ENCODE measurements at places on chromosomes 1 and 21. TPM values are rescaled to one million over a fixed set of nuclear protein-coding genes. Genes with fewer than 3 reads are reported as not detected.

GRCh38 chr1:70211541-70211940 lies 6.2 kb upstream of the LRRC40 start:
- DNase-seq = no peak
- H3K27me3 ChIP-seq = no peaks in the 10 kb centered on the region

DNA sequence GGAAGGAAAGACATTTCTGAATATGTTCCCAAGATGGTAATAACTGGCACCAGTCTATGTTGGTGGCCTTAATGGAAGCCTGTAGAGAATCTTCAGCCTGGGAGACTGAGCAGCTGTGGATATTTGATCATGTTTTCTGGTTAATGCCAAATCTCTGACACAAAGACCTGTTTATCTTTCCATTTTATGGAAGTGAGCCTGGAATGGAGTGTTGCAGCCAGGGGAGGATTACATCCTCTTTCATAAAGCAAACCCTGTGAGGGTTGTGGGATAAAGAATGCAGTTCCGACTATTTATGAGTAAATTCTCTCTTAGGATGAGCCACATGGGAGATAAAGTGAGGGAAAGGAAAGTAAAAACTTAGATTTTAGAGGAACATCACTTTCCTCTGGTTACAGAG lies 144.1 kb downstream of the PCP4 start:
- H3K27me3 ChIP-seq = no peaks in the 10 kb centered on the region
- no peaks in the 10 kb centered on the region for H3K36me3 ChIP-seq
- no peaks in the 10 kb centered on the region for H3K4me1 ChIP-seq
- H3K27ac ChIP-seq = no peak overlapping the region

DNA sequence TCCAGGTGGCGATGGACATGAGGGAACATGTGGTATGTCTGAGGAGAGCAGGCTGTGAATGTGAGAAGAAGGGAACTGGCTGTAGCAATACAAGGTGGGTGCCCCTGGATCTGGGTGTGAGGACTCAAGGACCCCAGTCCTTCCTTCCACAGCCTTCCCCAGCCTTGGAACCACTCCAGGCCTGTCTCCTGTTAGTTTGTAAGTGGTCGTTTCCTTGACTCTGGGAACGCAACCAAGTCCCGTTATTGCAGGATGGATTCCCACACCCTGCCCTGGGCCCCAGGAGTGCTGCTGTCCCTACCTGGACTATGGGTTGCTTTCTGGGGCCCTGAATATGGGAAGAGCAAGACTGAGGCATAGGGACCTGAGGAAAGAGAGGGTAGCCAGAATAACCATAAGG lies 47.2 kb upstream of the VANGL1 start:
- H3K4me3 ChIP-seq = no peak overlapping the region
- no peaks in the 10 kb centered on the region for H3K36me3 ChIP-seq
- H3K27ac ChIP-seq = no peak overlapping the region
- no peaks in the 10 kb centered on the region for H3K27me3 ChIP-seq

Gene SPRR2F
- not detected for total RNA-seq

- DNase-seq = no peak
- H3K27me3 ChIP-seq = no peaks in the 10 kb centered on the region
Measured at GRCh38 chr1:180791806-180792205, 120.9 kb upstream of the KIAA1614 start.

DNA sequence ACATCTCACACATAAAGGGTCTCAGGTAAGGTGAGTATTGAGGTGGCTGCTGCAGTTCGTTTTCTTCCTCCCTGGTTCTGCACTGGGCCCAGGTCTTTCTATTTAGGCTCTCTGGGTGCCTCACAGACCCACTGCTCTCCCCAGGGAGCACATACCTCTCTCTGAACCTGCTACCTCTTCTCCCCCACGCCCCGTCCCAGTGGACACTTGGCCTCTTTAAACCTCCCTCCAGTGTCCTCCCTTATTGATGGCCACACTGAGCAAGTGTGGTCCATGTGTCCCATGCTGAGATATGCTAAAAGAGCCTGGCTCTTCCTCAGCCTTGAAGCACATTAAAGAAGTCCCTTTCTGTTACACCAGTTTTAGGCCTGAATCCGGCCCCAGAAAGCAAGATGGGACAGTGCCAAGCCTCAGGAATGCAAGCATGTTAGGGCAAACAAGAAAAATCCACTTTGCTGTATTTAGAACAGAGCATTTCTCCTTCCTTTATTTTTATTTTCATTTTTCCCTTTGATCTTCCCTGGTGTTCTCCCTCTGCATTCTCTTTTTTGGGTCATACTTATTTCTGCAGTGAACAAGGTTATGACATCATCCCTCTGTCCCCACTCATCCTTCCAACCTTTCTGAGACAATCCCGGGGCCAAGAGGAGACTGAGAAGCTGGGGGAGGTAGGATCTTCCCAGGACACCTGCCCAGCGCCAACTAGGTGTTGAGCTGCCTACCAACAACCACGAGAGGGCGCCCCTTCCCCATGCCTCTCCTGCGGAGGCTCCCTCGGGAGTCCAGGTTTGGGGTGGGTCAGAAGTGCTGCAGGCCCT lies 5.0 kb upstream of the CHI3L2 start:
- DNase-seq = peak; percentile 88
- H3K4me1 ChIP-seq = peaks cover 7% of the 10 kb centered on the region
- H3K4me3 ChIP-seq = no peak overlapping the region
- H3K27ac ChIP-seq = no peak overlapping the region

Gene KDM1A
- total RNA-seq = 20.6 TPM

DNA sequence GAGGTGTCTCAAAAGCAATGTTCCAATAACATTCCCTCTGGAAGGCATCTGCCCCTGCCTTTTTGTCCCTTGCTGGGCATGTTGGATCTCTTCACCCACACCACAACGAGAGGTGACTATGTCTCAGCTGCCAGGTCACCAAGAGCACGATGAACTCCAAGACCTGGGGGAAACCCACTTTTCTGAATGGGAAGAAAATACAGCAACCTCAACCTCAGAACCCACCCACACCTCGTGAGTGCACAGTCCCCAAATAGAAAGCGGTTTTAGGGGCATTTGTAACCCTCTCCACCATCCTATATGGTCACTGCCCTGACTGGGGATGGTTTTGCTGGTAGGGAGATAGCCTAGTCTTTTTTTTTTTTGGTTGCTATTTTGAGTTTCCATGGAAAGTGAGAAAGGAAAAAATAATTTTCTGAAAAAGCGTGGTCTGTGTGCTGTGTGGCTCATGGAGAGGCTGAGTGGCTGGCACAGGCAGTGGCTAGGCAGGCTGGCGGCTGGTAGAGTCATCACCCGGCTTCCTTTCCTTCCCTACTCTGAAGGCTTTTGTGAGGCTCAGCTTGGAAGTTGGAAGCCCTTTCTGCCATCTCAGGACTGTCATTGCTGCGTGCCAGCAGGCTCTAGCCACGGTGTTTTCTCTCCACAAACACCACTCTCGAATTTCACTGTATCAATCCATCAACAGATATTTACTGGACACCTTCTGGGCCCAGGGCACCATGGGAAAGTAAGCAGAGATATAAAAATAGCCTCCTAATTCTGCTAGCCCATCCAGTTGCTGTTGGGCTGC lies 15.8 kb downstream of the TSPAN2 start:
- H3K27ac ChIP-seq = peak overlapping the region; percentile 8
- H3K36me3 ChIP-seq = no peaks in the 10 kb centered on the region

GRCh38 chr1:6906783-6907182 lies 121.5 kb downstream of the CAMTA1 start:
- no peaks in the 10 kb centered on the region for H3K36me3 ChIP-seq
- no peak overlapping the region for H3K27ac ChIP-seq
- no peak for DNase-seq
- peaks cover 6% of the 10 kb centered on the region for H3K4me1 ChIP-seq
- H3K27me3 ChIP-seq = no peaks in the 10 kb centered on the region

Gene TRIM17
- 0.38 TPM for total RNA-seq

DNA sequence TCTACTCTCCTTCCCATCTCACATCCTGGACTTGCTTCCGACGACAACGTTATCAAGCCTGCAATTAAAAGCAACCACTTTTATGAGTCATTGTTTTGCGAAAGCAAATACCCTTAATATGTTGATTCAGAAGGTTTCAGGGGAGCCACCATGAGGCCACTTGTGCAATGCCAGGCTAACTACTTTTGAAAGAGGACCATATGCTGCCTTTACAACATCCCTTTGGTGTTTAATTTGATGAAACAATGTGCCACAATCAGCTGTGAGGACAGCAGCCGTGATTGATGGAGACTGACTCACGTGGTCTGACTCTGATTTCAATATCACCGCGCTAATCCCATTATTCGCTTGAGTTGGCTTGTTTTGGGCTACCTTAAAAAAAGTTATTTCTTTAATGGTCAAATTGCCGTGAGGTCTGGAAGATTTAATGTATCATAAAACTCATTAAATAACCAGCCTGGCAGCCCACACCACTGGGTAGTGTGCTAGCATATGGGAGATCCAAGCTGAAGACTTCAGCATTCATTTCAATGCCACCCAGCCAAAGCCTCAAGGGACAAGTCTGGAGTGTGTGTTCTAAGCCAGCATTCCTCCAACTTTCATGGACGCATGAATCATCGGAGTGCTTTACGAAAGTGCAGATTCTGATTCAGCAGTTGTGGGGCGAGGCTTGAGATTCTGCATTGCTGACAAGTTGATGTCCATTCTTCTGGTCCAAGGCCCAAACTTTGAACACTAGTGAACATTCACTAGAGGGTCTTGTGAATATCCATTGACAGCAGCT lies 73.3 kb upstream of the PAXBP1 start:
- no peaks in the 10 kb centered on the region for H3K36me3 ChIP-seq
- no peaks in the 10 kb centered on the region for H3K27me3 ChIP-seq
- H3K4me1 ChIP-seq = no peaks in the 10 kb centered on the region
- no peak overlapping the region for H3K27ac ChIP-seq

Gene CYP4A22
- total RNA-seq = not detected

GRCh38 chr1:179516976-179517705 lies 58.6 kb downstream of the NPHS2 start:
- no peaks in the 10 kb centered on the region for H3K27me3 ChIP-seq
- no peak overlapping the region for H3K27ac ChIP-seq
- H3K36me3 ChIP-seq = no peaks in the 10 kb centered on the region
- DNase-seq = no peak
- H3K4me1 ChIP-seq = no peaks in the 10 kb centered on the region
- H3K4me3 ChIP-seq = no peak overlapping the region

DNA sequence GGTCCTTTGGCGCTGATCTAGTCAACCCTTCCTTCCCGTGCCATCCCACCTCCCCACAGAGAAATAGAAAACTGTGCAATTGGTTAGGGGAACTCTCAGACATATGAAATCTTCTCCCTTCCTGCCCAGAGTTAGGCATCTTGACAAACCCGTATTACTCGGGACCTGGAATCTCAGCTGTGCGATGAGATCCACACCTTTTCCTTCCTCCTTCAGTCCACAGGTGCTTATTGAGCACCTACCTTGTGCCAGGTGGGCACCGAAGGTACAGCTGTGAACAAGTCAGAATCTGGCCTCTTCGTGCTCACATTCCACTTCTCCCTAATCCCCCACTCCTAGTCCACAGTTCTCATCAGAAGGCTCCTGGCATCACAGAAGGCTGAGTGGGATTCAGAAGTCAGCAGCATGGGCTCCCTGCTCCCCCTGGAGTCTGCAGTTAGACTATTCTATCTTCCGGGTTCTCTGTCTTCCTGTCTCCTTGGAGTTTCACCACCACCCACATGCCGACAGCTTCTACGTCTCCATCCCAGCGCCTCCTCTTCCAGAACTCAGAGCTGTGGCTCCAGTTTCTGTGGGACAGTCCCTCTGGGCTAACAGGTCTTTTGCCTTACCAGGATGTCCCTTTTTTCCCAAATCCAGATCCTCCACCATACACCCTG lies 23.0 kb downstream of the KNCN start:
- DNase-seq = no peak
- H3K27me3 ChIP-seq = no peaks in the 10 kb centered on the region
- no peaks in the 10 kb centered on the region for H3K36me3 ChIP-seq
- H3K4me3 ChIP-seq = no peak overlapping the region
- H3K4me1 ChIP-seq = no peaks in the 10 kb centered on the region

DNA sequence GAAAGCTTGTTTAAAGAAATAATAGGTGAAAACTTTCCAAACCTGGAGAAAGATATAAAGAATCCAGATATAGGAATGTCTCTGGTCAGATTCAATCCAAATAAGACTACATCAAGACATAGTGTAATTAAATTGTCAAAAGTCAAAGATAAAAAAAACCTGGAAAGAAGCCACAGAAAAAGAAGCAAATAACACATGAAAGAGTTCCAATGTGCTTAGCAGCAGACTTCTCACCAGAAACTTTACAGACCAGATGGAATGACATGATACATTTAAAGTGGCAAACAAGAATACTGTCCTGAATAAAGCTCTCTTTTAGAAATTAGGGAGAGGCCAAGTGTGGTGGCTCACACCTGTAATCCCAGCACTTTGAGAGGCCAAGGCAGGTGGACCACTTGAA lies 1039.9 kb downstream of the KCNT2 start:
- no peak overlapping the region for H3K27ac ChIP-seq
- no peaks in the 10 kb centered on the region for H3K4me1 ChIP-seq

Gene RHCE
- 0.90 TPM for total RNA-seq

Gene TMEM81
- 1.3 TPM for total RNA-seq

- H3K27ac ChIP-seq = no peak overlapping the region
- no peaks in the 10 kb centered on the region for H3K36me3 ChIP-seq
- H3K27me3 ChIP-seq = no peaks in the 10 kb centered on the region
- peak; percentile 15 for DNase-seq
Measured at GRCh38 chr1:152960452-152961044, 9.9 kb upstream of the SPRR4 start.

Gene ACTL8
- total RNA-seq = not detected

DNA sequence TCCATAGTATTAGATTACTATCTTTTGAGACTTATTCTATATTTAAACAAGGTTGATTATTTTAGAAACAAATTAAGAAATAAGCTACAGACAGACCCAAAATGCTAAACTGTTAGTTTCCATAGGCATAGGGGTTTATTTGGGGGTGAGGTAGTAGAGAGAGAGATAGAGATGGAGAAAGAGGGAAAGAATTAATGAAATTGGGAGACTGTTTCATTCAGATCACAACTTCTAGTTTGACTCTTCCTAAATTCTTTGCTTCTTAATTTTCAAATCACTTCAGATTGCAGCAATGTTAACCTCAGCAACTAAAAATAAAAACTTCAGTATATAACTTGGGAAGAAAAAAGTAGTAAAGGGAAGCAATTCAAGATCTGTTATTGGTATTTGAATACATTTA lies 3.4 kb downstream of the JUN start:
- H3K27ac ChIP-seq = peak overlapping the region; percentile 20
- no peaks in the 10 kb centered on the region for H3K4me1 ChIP-seq
- H3K27me3 ChIP-seq = no peaks in the 10 kb centered on the region
- H3K36me3 ChIP-seq = no peaks in the 10 kb centered on the region
- H3K4me3 ChIP-seq = no peak overlapping the region
- DNase-seq = no peak

Gene DNM3
- 1.3 TPM for total RNA-seq

DNA sequence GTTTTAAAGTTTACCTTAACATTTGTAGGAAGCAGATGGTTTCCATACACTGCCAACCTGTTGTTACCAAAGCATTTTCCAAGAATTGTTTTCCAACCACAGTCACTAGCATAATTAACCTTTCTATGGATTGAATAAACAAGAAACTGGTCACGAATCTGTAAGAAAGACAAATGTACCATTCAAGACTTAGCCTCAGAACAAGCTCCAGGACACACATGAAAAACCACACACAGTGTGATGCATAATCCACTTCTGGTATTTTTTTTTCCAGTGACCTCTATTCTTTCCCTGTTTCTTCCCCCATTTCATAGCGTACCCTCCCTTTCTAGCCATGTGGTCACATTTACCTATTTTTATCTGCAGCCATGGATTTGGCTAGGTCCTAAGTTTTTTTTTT lies 29.6 kb upstream of the C1orf87 start:
- H3K4me3 ChIP-seq = no peak overlapping the region
- H3K27ac ChIP-seq = no peak overlapping the region

All from pancreas (tissue), 10 donors.